ENCODE measurements at places on chromosomes 12 and 14. TPM values are rescaled to one million over a fixed set of nuclear protein-coding genes. Genes with fewer than 3 reads are reported as not detected.

The GLIPR1L1 gene
- total RNA-seq = not detected

The MAP1LC3B2 gene
- total RNA-seq = 0.82 TPM

The ART4 gene
- not detected for total RNA-seq

The MMP17 gene
- total RNA-seq = 90.9 TPM
